HCT116 (cell line): ENCODE measurements at places on chromosomes 4 and X. TPM values are rescaled to one million over a fixed set of nuclear protein-coding genes. Genes with fewer than 3 reads are reported as not detected.

GRCh38 chr4:5814421-5814820 is 78.5 kb downstream of the CRMP1 start:
- no peak for DNase-seq
- H3K4me1 ChIP-seq: no peaks in the 10 kb centered on the region
- no peak overlapping the region for H3K27ac ChIP-seq

ETDB gene
- total RNA-seq: not detected

DNA sequence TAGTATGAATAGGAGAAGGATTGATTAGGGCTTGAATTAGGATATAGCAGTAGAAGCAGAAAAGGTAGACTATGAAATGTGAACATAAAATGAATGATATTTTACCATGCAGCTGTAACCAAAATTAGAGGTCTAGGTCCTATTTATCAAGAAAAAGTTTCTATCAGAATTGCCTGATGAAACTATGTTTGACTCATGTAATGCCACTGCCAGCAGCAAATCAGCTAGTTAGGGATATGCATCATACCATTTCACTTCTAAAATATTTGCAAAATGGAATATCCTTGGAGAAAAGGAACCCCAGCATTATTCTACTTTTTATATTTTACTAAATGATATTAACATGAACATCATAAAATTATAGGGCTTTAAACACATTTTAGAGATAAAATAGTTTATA is 188.4 kb downstream of the WDFY3 start:
- no peaks in the 10 kb centered on the region for H3K27me3 ChIP-seq
- DNase-seq: no peak
- H3K4me1 ChIP-seq: no peaks in the 10 kb centered on the region
- H3K36me3 ChIP-seq: peaks cover 10% of the 10 kb centered on the region; the same call in 1 of the 2 replicates

DNA sequence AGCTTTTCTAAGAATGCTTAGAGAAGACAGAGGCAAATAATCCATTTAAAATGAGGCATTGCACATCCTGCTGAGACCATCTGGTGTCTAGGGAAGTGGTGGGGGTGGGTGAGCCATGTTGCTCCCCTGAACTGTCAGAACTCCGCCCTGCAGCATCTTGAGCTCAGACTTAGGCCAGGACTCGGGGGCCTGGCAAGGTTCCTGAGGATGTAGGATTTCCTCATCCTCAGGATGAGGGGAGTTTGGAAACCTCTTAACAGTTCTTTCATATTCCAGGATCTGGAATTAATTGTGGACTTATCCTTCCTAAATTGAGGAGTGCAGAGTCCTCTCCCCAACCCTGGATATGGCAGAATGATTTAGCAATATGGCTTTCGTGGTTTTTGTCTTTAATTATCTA is 6.6 kb downstream of the TLL1 start:
- no peaks in the 10 kb centered on the region for H3K4me1 ChIP-seq
- H3K36me3 ChIP-seq: no peaks in the 10 kb centered on the region
- no peak overlapping the region for H3K27ac ChIP-seq
- no peak overlapping the region for H3K4me3 ChIP-seq
- H3K27me3 ChIP-seq: no peaks in the 10 kb centered on the region

DNA sequence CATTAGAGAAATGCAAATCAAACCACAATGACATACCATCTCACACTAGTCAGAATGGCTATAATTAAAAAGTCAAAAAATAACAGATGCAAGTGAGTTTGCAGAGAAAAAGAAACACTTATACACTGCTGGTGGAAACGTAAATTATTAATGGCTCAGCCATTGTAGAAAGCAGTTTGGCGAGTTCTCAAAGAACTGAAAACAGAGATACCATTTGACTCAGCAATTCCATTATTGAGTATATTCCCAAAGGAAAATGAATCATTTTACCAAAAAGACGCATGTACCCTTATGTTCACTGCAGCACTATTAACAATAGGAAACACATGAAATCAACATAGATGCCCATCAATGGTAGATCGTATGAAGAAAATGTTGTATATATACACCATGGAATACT is 75.0 kb downstream of the NAA11 start:
- H3K27me3 ChIP-seq: no peaks in the 10 kb centered on the region
- H3K27ac ChIP-seq: no peak overlapping the region
- H3K4me3 ChIP-seq: no peak overlapping the region
- no peak for DNase-seq
- H3K4me1 ChIP-seq: no peaks in the 10 kb centered on the region

- no peaks in the 10 kb centered on the region for H3K27me3 ChIP-seq
- no peak for DNase-seq
- H3K36me3 ChIP-seq: no peaks in the 10 kb centered on the region
- no peak overlapping the region for H3K4me3 ChIP-seq
- H3K27ac ChIP-seq: no peak overlapping the region
Observed at GRCh38 chr4:122341886-122342285, 36.9 kb upstream of the ADAD1 start.

DNA sequence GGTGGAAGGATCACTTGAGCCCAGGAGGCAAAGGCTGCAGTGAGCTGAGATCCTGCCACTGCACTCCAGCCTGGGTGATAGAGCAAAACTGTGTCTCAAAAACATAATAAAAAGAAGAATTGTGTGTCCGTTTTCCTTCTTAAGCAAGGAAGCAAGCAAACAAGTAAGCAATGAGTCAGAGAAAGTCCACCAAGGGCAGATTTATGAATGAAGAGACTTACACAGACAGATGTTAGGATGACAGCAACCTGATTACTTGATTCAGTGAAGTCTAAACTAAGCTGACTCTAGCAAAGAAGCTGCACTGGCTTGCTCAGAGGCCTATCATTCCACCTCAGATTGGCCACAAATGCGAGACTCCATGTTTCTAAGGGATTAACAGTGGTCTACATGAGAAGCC is 34.1 kb upstream of the SCML1 start:
- DNase-seq: no peak
- H3K36me3 ChIP-seq: no peaks in the 10 kb centered on the region
- H3K4me1 ChIP-seq: no peaks in the 10 kb centered on the region
- H3K27ac ChIP-seq: no peak overlapping the region

- no peak overlapping the region for H3K27ac ChIP-seq
- no peak for DNase-seq
- H3K4me3 ChIP-seq: peak overlapping the region; percentile 55
Observed at GRCh38 chrX:150361777-150362351, 1.3 kb upstream of the MAMLD1 start.

CTAG1B gene
- total RNA-seq: not detected

DNA sequence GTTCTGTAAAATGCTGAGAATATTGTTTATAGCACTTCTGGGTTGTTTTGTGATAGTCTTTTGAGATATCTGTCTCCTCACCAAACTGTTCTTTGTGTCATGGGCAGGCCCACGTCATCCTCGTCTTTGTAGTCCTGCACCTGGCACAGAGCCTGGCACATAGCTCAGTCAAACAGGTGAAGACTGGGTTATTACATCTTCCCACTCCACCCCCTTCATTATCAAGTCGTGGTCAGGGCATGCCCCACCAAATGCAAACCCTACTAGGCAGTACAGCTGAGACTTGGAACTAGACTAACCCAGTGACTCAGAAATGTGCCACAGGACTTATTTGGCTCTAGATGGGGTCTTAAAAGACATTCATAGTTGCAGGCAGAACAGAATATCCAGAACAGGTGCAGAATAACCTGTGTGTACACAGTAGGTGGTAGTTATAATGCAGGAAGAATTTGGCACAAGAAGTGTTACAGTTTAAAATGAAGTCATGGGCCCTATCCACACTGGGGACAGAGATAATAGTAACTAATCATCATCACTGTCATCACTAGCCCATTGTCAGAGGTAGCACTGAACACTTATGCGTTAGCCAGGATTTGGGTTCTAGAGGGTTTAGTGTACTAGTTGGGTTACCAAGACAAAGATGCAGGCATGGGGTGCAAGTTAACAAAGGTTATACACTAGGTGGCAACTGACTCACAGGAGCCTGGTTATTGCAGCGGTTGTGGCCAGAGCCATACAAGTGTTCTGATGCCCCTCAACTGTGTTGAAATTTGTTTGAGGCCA is 74.9 kb downstream of the TBL1X start:
- DNase-seq: no peak
